ENCODE measurements at places on chromosomes 13 and 19. TPM values are rescaled to one million over a fixed set of nuclear protein-coding genes. Genes with fewer than 3 reads are reported as not detected.

The MZT1 gene
- total RNA-seq, result 24.8 TPM

The KLK4 gene
- total RNA-seq, result not detected

The TEX26 gene
- total RNA-seq, result not detected

The ATP4B gene
- total RNA-seq, result not detected

The CCDC70 gene
- total RNA-seq, result not detected

The LILRA1 gene
- total RNA-seq, result not detected

The NCAN gene
- 0.05 TPM for total RNA-seq

The SCAF1 gene
- total RNA-seq, result 82.5 TPM

The ZNF563 gene
- 1.6 TPM for total RNA-seq

The PINLYP gene
- total RNA-seq, result 2.2 TPM

The MBD3L3 gene
- not detected for total RNA-seq

The CFAP97D2 gene
- total RNA-seq, result not detected

The CD22 gene
- 1.3 TPM for total RNA-seq

The DAND5 gene
- not detected for total RNA-seq

The PBX4 gene
- total RNA-seq, result 8.9 TPM

The MCF2L gene
- 9.3 TPM for total RNA-seq

The CYP4F12 gene
- not detected for total RNA-seq

The ZNF616 gene
- total RNA-seq, result 8.7 TPM

The CYP2A6 gene
- total RNA-seq, result 0.50 TPM

The YIPF2 gene
- total RNA-seq, result 37.4 TPM

The CERS1 gene
- total RNA-seq, result not detected

The FCER2 gene
- 20.5 TPM for total RNA-seq

The NLRP9 gene
- total RNA-seq, result not detected

The VSTM2B gene
- not detected for total RNA-seq

The ZNF547 gene
- 0.63 TPM for total RNA-seq

The RXFP2 gene
- not detected for total RNA-seq

The IGFL2 gene
- total RNA-seq, result not detected

The ZNF235 gene
- 1.6 TPM for total RNA-seq

The RGL3 gene
- total RNA-seq, result 0.51 TPM

The NFIX gene
- total RNA-seq, result 16.1 TPM

The ILF3 gene
- total RNA-seq, result 686 TPM

The PTH2 gene
- not detected for total RNA-seq

The ARL11 gene
- total RNA-seq, result 0.10 TPM

The FGF21 gene
- total RNA-seq, result not detected

The PTPRH gene
- total RNA-seq, result 0.38 TPM

The ACTMAP gene
- total RNA-seq, result 11.4 TPM

The CYP2A7 gene
- not detected for total RNA-seq

The HSH2D gene
- 5.7 TPM for total RNA-seq

The OR7C1 gene
- total RNA-seq, result not detected

The ZNF468 gene
- total RNA-seq, result 10.5 TPM

All from activated T-cell treated with anti-CD3 and anti-CD28 coated beads, Interleukin-2, amount 50 U/mL, for 4 hours (primary cell).